ENCODE measurements at places on chromosomes 16 and 17. TPM values are rescaled to one million over a fixed set of nuclear protein-coding genes. Genes with fewer than 3 reads are reported as not detected.

The SLFN12L gene
- under 0.01 TPM for total RNA-seq

The SPATA32 gene
- total RNA-seq = not detected

The ATP1B2 gene
- total RNA-seq = not detected

The NPIPB5 gene
- total RNA-seq = 44.0 TPM

The LCAT gene
- 4.6 TPM for total RNA-seq

The GUCY2D gene
- not detected for total RNA-seq

The YPEL2 gene
- total RNA-seq = 12.9 TPM

The GPR179 gene
- total RNA-seq = not detected

The SDR42E1 gene
- total RNA-seq = 0.08 TPM
